Activated CD4-positive, alpha-beta T cell treated with anti-CD3 and anti-CD28 coated beads, Interleukin-2, amount 50 U/mL, for 48 hours (primary cell): ENCODE measurements at places on chromosomes 7 and 10.

DNA sequence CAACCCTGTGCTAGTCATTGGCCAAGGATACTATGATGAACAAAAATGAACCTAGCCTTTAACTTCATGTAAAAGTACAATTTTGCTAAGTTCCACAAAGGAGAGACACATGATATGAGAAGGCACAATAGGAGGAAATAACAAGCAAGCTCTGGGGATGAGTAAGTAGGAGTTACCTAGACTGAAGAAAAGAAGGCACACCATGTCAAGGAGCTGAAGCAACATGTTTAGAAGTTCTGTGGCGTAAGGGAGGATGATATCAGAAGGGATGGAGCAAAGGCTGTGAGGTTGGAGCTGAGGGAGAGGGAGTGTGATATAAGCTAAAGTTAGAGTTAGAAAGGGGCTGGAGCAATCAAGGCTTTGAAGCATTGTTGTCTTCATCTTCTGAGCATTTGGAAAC lies 25.6 kb downstream of the KIFBP start:
- DNase-seq = no peak

- DNase-seq = peak; percentile 54
Measured at GRCh38 chr10:102230264-102230860, 4.3 kb downstream of the ELOVL3 start.

- no peak for DNase-seq
Measured at GRCh38 chr7:127891144-127891543, 140.1 kb downstream of the LRRC4 start.

DNA sequence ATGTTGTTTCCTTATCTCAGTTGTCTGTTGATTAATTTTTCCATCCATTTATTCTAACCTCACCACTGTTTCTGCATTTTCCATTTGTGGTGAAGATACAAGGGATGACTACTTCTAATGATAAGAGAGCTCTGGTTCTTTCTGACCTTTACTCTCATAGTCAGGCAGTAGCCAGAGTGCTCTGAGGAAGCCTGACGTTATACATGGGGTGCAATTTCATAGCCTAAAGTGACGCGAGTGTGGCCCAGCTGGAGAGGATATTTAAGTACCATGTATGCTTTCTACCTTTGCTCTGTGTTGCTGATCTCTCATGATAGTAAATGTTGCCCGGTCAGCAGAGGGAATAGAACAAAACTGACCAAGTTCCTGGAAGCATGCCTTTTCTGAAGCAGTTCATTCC lies 33.9 kb upstream of the CYCS start:
- DNase-seq = no peak

- DNase-seq = no peak
Measured at GRCh38 chr10:101986624-101986971, 69.4 kb downstream of the ARMH3 start.

GRCh38 chr7:29588900-29589696 lies 25.5 kb downstream of the PRR15 start:
- DNase-seq = peak; percentile 30
